ENCODE measurements at places on chromosomes 3 and 15. TPM values are rescaled to one million over a fixed set of nuclear protein-coding genes. Genes with fewer than 3 reads are reported as not detected.

DNA sequence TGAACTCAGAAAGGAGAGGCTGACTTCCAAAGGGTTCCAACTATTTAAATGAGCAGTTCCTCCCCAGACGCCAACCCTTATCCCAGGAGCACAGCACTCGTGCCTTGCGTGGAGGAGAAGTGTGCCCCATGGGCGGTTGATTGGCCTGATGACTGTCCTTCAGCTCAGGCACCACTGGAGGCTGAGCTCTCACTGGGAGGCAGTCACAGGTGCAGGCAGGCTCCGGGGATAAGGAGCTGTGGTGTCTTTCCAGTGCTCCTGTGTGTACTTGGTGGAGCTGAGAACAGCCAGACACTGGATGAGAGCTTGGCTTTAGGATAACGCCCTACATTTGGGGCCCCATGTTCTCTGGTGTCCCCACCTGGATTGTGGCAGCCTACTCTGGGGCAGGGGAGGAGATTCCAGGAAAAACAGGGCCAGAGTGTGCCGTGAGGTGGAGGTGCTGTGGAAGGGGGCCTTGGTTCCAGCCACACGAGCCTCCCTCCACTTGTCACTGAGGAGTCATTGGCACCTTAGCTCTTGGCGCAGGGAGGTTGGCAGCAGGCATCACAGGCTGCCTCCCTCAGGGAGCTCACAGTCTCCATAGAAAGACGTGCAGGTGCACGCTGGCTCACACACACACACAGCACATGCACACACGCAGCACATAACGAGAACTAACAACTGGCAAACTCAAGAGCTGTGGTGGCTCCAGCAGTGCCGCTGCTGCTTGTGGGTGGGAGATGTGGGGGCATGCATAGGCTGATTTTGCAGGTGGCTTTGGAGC, 22.7 kb upstream of the EPHB3 start:
- H3K36me3 ChIP-seq, result no peaks in the 10 kb centered on the region
- H3K27me3 ChIP-seq, result peaks cover 5% of the 10 kb centered on the region
- peaks cover 7% of the 10 kb centered on the region for H3K4me1 ChIP-seq
- DNase-seq, result no peak
- no peak overlapping the region for H3K4me3 ChIP-seq
- no peak overlapping the region for H3K27ac ChIP-seq

The B3GNT5 gene
- 0.60 TPM for total RNA-seq

The FYTTD1 gene
- total RNA-seq, result 75.8 TPM

DNA sequence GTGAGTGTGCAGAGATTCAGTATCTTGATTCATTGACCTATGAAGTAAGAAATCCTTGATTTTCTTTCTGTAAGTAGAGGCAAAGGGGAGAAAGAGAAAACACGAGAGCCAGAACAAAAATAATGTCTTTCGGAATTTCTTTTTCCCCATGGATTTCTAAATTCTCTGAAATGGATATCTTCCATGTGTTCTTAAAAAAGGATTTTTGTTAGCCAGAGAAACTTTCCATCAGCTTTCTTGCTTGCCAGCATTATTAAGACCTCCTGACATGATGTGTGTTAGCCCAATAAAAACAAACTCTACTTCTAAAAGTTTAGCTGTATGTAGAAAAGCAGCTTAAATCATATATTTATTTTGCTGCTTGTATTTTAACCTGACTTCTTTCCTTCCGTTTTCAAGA, 122.3 kb upstream of the AADACL2 start:
- H3K4me1 ChIP-seq, result no peaks in the 10 kb centered on the region
- no peaks in the 10 kb centered on the region for H3K27me3 ChIP-seq
- DNase-seq, result no peak
- no peaks in the 10 kb centered on the region for H3K36me3 ChIP-seq

The GOLGA8R gene
- total RNA-seq, result 1.5 TPM

DNA sequence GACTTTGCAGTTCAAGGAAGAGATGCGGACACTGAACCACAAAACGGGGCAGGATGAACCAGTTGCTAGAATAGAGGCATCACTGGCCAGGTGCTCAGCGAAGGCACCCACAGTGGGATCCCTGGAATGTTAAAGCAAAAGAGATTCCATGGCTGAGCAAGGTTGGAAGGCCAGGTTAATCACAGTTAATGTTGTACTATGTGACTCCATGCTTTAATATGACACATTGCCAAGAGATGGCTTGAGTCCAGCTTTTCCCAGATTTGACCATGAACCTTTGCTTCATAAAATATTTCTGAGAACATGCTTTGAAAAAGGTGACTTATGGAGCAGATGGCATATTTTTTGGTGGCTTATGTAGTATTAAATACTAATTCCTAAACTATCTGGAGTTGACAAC, 76.2 kb upstream of the CMTM7 start:
- peaks cover 23% of the 10 kb centered on the region for H3K4me1 ChIP-seq
- no peak for DNase-seq
- no peaks in the 10 kb centered on the region for H3K27me3 ChIP-seq

The DNAH12 gene
- total RNA-seq, result not detected

DNA sequence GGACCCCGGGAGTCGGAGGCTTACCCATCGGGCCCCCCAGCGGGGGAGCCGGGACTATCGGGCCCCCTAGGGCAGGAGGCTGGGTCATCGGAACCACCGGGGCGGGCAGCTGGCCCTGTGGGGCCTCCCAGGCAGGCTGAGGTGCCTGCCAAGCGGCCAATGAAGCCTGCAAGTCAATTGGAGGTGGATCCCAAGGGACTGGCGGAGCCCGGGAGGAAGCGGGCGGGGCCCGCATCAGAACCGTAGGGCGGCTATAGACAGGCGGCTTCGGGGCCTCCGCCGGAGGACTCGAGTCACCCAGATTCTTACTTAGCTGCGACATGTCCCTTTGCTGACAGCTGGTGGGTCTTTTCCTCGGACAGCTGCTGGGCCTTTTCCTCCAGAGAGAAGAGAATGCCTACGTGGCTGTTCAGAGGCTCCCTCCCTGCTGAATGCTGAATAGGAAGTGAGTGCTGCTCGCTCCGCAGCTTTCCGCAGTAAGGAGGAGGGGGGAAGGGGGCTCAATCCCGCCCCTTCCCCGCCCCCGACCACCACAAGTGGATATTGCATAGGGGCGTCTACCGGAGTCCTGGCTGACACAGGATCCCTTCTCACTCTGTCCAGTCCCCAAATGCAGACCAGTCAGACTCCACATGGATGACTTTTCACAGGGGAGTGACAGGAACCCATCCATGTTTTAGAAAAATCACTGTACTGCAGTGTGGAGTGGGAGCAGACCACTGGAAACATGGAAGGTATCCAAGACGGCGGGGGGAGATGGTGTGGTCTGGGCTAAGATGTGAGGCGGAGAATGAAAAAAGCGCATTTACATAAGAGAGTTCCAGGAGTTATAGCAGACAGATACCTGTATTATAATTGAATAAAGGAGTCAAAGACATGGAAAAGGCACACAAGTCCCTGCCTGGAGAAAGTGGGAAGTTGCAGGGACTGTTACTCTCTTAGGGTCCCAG, at the start of gene MAGEL2:
Gene MAGEL2 (minus strand): TSS at position 447 of the 950 bp plus-strand sequence. CDS start 125 bp downstream, at position 322.
- no peaks in the 10 kb centered on the region for H3K4me1 ChIP-seq
- no peaks in the 10 kb centered on the region for H3K36me3 ChIP-seq
- DNase-seq, result no peak

- H3K27ac ChIP-seq, result no peak overlapping the region
- no peak for DNase-seq
- H3K4me1 ChIP-seq, result peaks cover 31% of the 10 kb centered on the region
- H3K27me3 ChIP-seq, result peaks cover 75% of the 10 kb centered on the region
These were observed 2.9 kb downstream of the NR2F2 start for GRCh38 chr15:96333131-96334016.

- peaks cover 9% of the 10 kb centered on the region for H3K4me1 ChIP-seq
- peaks cover 16% of the 10 kb centered on the region for H3K27me3 ChIP-seq
- no peak overlapping the region for H3K4me3 ChIP-seq
- no peaks in the 10 kb centered on the region for H3K36me3 ChIP-seq
- H3K27ac ChIP-seq, result no peak overlapping the region
- DNase-seq, result no peak
These were observed 5.1 kb downstream of the PPP2R3A start for GRCh38 chr3:135970506-135971116.

- no peaks in the 10 kb centered on the region for H3K36me3 ChIP-seq
- no peaks in the 10 kb centered on the region for H3K4me1 ChIP-seq
- peaks cover 17% of the 10 kb centered on the region for H3K27me3 ChIP-seq
- H3K4me3 ChIP-seq, result no peak overlapping the region
- DNase-seq, result no peak
- no peak overlapping the region for H3K27ac ChIP-seq
These were observed 103.7 kb upstream of the TPM1 start for GRCh38 chr15:62938825-62939224.

GRCh38 chr3:118987477-118987876, 47.2 kb downstream of the IGSF11 start:
- no peak overlapping the region for H3K27ac ChIP-seq
- H3K4me3 ChIP-seq, result no peak overlapping the region
- H3K36me3 ChIP-seq, result no peaks in the 10 kb centered on the region
- H3K4me1 ChIP-seq, result no peaks in the 10 kb centered on the region
- DNase-seq, result no peak

The FGF12 gene
- not detected for total RNA-seq

- peaks cover 2% of the 10 kb centered on the region for H3K27me3 ChIP-seq
- H3K4me1 ChIP-seq, result peaks cover 7% of the 10 kb centered on the region
- no peaks in the 10 kb centered on the region for H3K36me3 ChIP-seq
- no peak for DNase-seq
- no peak overlapping the region for H3K4me3 ChIP-seq
These were observed 23.1 kb upstream of the TXNRD3 start for GRCh38 chr3:126677862-126678503.

The FEZF2 gene
- not detected for total RNA-seq

DNA sequence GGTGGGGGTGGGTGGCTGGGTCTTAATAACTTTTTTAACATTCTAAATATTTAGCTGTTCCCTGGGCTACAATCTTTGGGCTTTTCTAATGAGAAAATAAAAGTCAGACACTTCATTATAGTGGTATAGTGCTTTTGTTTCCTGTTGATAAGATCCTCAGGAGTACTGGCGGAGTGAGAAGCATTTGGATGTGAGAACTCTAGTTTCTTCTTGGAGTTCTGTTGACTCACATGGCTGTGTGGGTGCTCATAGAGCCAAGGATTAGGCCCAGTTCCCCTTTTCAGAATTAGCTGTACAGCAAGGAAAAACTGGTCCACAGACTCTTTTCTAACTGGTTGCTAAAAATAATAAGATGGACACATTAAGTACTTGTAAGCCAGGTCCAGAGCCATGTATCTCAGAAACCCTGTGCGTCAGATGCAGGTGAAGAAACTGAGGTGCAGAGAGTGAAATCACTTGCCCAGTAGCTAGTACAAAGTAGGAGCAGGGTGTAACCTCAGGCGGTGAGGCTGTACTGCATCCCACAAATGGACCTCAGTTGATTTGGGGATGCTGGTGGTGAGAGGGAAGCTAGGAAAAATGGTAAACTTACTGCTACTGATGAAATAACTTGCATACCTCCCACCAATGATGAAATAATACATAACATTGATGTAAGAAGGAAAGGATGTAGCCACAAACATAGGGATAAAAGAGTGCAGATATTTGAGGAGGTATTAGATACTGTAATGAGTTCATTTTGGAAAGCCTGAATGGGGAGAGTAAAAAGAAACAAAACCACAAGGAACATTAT, 2.3 kb downstream of the ITPR1 start:
- H3K27ac ChIP-seq, result no peak overlapping the region
- H3K4me3 ChIP-seq, result peak overlapping the region; percentile 92
- no peak for DNase-seq
- H3K36me3 ChIP-seq, result peaks cover 11% of the 10 kb centered on the region
